ENCODE measurements at places on chromosomes 1 and 21.

DNA sequence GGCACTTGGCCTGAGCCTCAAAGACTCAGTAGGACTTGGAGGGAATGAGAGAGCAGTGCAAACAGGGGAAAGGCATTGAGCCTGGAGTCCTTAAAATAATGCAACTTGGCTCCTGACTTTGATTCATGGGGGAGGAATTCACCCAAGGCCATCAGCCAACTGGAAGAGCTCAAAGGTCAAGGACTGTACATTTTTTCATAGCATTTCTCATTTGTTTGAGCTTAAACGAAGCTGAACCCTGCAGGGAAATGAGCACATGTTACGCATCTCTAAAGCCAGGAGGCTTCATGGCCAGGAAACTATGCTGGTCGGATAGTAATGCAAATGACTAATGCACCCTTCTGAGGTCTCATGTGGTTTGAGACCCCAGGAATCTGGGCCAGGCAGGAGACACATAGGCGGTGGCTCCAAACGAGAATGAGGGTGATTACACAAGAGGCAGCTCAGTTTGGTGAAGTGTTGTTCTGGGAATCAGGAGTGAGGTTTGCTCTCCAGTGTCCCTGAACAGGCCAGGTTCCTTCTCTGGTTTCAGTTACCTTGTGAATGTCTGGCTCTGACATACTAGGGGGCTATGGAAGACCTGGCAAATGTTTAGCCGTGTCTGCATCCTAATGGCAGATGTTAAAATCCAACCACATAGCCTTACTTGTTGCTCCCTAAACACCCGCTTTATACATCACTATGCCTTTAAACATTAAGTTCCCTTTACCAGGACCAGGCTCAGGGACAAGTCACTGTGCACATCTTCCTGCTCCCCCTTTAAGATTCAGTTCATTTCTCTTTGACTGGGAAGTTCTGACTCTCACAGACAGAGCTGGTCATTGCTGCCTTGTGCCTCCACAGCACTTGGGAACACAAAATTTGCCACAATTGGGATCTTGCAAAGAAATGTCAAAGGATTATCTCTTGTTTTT, 503.9 kb upstream of the USP24 start:
- DNase-seq: no peak

GRCh38 chr21:31900121-31900895, 27.5 kb downstream of the HUNK start:
- no peak for DNase-seq

- no peak for DNase-seq
These were observed 114.6 kb upstream of the NEK7 start for GRCh38 chr1:198042168-198042567.

DNA sequence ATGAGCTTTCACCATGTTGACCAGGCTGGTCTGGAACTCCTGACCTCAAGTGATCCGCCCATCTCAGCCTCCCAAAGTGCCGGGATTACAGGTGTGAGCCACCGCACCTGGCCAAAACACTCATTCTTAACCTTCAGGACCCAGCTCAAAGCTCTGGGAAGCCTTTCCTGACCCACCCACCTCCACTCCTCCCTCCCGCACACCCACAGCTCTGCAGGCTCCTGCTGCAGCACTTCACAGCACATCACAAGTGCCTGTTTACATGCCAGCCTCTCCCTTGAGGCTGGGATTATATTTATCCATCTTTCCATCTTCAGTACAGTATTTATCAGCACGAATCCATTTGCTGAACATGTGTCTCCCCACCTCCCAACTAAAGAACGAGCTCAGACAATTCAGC, 14.9 kb downstream of the SLC9A1 start:
- DNase-seq: no peak

DNA sequence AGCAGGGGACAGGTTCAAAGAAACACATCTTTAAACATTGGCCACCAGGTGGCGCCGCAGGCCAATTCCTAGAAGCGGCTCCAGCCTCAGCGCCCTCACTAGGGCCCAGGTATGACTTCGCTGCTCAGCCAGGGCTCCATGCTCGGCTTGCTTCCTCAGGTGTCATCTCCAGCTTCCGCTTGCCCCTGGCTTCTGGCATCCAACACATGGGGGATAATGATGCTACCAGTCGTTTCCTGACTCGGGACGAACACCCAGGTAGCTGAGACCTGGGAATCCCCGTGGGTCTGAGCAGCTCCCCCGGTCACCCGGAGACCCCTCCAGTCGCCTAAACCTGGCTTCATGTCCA, 8.5 kb upstream of the MEX3A start:
- peak; percentile 86 for DNase-seq

GRCh38 chr1:208837242-208837641, 593.1 kb upstream of the PLXNA2 start:
- no peak for DNase-seq

- DNase-seq: peak; percentile 76
These were observed 38.2 kb downstream of the SLC2A7 start for GRCh38 chr1:8987881-8988617.

- DNase-seq: no peak
These were observed 11.7 kb downstream of the ST3GAL3 start for GRCh38 chr1:43719063-43719462.

GRCh38 chr1:53644496-53644895, 94.5 kb downstream of the GLIS1 start:
- no peak for DNase-seq

Data from pons (tissue), 1 donor.